ENCODE measurements at places on chromosomes 2 and 18.

DNA sequence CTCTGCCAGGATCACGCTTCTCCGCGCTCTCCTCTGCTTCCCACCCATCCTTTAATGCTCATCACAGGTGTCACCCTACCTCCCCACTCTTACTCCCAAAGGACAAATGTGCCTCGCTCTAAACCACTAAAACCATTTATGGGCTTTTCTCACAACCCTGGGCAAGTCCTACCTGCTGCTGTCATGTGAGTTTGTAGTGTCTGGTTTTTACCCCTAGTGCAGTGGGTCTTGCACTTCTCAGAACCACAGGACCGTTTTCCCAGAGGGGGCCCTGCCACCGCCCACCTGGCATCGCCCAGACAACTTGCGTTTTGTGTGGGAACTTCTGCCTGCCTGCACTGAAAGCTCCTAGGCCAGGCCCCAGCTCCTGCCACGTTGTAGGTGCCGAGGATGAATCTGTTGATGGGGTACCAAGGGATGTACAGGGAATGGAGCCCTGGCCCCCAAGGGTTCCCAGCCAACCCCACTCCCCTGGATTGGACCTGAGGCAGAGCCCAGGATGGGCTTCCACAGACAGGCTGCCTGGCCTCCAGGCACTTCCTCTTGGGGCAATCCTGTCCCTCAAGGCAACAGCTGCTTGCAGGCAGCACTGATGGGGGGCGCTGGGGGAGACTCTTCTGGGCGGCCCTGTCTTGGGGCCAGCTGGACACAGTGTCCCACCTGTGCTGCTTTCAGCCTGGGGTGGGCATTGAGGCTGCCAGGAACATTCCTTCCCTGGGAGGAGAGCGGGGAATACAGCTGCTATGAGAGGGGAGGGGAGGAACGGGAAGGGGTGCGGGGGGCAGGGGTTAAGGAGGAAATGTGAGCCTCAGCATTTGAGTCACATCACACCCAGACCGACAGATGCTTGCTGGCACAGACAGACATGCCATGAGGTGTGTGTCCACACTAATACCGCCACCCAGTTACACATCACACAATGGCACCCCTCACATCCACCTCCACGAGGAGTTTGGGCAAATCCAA, 176.3 kb downstream of the ZFP36L2 start:
- DNase-seq: no peak

GRCh38 chr18:36378205-36378604, 80.7 kb downstream of the FHOD3 start:
- no peak for DNase-seq

- DNase-seq: no peak
Observed at GRCh38 chr2:192315543-192315942, 120.8 kb upstream of the TMEFF2 start.

GRCh38 chr2:84879584-84880394, 1.1 kb downstream of the TRABD2A start:
- no peak for DNase-seq

- DNase-seq: no peak
Observed at GRCh38 chr18:22830511-22830910, 102.6 kb upstream of the RBBP8 start.

DNA sequence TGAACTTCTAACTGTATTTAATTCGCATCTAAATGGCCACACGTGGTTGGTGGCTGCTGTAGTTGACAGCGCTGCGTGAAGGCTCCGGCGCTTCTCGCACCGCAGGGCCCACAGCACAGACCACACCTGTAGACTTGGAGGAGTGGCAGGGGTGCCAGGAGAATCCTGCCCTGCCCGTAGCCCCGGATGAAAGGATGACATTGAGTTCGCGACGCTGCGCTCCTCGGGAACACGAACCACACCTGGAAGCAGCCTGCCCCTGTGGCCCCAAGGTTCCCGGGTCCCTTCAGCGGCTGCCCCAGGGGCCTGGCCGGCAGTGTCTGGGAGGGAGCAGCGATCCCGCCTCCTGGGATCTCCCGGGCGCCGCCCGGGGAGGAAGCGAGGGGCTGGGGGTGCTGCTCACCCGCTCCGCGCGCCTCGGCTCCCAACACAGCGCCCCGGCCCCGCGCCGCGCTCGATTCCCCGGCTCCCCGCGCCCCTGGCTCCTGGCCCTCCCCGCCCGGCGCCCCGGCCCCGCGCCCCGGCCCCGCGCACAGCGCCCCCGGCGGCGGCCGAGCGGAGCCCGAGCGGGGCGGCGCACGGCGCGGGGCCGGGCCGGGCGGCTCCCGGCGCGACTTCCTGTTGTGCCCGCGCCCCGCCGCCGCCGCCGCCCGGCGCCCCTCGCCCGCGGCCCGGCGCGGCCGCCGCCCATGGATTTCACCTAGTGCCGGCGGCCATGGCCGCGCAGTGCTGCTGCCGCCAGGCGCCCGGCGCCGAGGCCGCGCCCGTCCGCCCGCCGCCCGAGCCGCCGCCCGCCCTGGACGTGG, at the start of gene RNPEPL1:
TSS of gene RNPEPL1 (plus strand) at position 613 of the 806 bp plus-strand sequence. CDS start at position 716, 103 bp downstream.
- DNase-seq: no peak

- no peak for DNase-seq
Observed at GRCh38 chr2:149768320-149768799, 180.8 kb upstream of the MMADHC start.

DNA sequence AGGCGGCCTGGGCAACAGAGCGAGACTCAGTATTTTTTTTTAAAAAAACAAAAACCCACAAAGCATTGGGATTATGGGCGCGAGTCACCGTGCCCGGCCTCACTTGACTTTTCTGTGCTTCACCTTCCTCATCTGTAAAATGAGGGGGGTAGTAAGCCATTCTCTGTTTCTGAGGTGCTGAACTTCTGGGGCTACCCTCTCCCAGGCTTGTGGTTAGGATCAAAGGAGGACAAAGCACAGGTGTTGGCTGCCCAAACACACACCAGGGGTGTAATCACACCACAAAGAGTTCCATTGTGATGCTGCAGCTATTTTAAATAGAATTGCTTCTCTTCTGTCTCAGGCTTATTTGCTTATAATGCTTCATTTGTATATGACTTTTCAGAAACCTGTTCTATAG, 35.8 kb upstream of the INHBB start:
- DNase-seq: no peak

DNA sequence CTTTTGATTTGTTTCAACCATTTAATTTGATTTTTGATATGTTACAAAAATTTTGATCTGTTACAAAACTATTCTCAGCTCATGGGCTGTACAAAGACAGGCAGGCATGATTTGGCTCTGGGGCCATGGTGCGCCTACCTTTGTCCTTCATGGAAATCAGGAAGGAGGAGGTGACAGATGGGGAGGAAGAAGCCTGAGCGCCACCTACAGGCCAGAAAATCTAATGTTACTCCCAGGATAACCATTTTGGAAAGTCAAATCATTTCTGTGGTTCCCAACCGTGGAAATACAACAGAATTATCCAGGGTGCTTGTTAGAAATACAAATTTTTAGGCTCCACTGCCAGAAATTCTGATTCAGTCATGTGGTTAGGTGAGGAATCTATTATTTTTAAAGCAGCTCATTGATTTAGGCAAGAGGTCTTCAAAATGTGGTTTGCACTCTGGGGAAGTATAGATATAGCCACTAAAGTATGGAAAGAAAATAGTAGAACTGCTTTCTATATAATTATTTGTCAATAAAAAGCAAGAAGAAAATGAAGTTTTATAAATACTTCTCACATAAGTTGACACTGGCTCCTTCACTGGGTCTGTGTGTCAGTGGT, 93.9 kb downstream of the EVA1A start:
- DNase-seq: no peak

DNA sequence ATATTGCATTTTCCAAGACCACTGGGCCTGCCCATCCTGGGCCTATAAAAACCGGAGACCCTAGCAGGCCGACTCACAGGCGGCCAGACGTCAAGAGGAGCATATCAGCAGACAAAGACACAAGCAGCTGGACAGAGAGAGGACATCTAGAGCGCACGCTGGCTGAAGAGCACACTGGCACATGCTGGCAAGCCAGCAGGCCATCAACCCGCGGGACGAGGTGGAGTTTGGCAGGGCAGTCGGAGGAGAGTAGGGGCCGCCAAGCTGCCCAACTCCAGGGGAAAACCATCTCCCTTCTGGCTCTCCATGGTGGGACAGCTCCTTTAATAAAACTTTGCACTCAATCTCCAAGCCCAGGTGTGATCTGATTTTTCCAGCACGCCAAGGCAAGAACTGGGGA, 36.6 kb upstream of the RAB27B start:
- DNase-seq: no peak

DNA sequence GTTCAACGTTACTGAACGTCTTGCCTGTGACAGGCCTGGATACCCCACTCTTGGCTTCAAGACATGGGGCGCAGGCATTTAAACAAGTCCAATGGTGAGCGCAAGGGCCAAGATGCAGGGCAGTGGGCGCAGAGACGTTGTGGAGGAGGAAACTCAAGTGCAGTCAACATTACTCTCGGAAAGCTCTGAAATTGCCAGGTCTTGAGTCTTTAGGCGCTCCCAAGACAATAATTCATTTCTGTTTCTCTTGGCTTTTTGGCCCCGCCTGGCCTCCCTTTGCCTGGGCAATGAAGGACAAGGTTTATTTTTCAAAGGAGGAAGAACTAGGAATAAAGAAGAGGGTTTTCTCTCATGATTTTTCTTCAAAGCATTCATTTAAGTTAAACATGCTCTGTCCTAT, 13.3 kb upstream of the TMEM214 start:
- DNase-seq: no peak

DNA sequence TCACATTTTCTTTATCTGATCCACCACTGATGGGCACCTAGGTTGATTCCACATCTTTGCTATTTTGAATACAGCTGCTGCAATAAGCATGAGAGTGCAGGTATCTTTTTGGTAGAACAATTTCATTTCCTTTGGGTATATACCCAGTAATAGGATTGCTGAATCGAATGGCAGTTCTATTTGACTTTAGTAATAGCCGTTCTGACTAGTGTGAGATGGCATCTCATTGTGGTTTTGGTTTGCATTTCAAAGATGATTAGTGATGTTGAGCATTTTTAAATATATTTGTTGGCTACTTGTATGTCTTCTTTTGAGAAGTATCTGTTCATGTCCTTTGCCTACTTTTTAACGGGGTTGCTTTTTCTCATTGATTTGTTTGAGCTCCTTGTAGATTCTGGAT, 72.3 kb downstream of the CCDC138 start:
- DNase-seq: no peak

DNA sequence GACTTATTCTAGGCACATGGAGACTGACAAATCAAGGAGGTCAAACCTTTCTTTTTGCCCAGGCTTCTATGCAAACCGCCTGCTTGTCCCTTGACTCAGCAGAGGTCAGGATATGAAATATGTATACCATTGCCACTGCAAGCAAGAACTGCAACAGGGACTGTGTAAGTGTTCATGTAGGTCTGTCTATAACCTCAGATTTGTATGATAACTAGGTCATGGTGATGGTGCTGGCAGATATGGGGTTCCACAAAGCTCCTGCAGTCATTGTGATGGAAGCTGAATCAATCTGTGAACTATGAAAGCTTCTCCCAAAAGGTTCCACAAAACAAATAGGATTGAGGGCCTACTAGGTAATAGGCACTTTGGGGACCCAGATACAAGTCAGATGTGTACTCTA, 316.3 kb downstream of the CLIP4 start:
- no peak for DNase-seq

DNA sequence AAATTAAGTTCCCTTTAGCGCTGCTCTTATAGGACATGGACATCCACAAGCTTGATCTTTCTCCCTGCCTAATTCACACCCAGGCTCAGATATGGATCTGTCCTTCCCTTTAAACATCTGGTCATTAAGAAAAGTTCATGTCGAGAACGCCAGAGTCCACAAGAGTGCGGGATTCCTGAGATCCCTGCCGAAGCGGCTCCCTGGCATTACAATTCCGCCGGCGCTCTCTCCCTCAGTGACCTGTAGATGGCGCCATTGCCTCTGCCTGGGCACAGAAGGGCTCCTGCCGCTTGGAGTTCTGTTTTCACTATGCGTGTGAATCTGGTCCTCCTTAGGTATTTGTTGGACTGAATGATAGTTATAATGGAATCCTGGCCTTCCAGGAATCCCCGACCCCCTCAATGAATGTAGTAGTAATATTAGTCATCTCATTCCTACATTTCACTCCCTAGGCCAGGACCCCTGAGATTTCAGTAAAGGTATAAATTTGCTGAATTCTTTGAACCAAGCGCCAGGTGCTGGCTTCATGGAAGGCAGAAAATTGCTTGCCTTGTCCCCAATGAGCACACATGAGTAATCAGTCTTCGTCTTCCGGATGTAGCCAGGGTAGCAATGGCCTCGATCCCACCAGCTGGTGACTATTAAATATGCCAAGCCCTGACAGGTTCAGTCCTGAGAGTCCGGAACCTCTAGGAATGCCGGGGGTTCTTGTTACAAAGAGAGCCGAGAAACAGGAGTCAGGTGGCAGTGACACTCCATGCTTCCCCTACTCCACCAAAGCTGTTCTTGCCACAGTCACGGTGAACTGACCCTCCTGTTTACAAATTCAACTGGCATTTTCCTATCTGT, 26.4 kb upstream of the CD207 start:
- peak; percentile 42 for DNase-seq

GRCh38 chr2:108542071-108542470, 7.8 kb downstream of the LIMS1 start:
- no peak for DNase-seq

DNA sequence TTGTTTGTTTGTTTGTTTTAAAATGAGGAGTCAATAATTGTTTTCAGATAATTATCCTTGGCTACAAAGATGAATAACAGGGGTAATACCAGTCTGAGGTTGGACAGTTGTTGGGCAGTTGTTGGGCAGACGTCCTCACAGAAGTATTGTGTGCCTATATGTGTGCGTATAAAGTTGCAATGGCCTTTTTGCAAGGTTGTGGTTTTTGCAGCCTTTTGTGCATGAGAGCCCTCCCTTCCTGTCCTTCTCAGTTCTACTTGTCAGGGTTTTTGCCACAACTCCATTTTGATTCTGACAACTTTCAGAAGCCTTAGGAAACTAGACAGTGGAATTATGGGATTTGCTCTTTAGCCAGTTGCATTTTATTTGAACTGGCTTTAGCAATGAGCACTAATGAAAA, 6.0 kb upstream of the STK39 start:
- no peak for DNase-seq

DNA sequence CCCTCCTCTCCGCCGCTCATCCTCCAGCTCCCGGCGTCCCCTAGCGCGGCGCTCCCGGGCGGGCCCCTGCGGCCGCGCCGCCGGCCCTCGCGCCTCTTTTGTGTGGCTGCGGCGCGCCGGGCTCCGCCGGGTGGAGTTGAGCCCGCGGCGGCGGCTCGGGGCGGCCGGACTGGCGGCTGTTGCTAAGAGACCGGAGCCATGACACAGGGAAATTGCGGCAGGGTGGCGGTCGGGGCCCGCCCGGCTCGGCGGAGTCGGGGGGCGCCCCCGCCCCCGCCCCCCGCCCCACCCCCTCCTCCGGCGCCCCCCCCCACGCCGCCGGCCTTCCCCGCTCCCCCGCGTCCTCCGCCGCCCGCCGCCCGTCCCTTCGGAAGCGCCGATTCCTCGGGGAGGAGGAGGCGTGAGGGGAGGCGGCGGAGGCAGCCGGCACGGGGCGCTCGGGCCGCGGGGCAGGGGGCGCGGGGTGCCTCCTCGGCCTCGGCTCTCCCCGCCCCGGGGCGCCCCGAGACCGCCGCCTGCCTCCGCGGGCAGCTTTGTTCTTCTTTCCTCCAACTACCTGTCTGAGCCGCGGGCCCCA, at the start of gene TMEM200C:
TSS of gene TMEM200C (minus strand) at position 224 of the 577 bp plus-strand sequence. CDS start 3,459 bp downstream, outside the sequence.
- no peak for DNase-seq
